ENCODE measurements at places on chromosomes 2 and 18.

DNA sequence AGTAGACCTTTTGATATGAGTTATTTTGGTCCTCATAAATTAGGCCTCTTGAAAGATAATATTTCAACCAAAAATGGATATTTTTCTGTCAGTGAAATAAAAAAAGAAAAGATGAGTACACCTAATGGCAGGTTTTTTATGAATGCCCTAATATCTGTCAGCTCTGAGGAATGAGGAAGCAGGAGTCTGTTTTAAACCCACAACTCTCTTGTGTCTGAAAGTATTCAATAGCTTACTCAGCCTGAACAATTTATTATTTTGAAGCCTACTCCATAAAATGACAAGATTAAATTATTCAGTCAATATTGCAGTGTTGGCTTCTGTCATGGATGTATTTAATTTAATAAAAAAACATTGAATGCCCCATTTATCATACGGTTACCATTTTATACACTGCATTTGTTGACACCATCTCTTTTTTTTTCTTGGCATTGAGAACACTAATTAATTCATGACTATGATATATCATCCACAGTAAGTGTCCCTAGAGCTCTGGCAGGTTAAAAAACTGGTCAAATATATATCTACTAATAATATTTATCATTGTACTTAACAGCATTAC lies 548.2 kb downstream of the CBLN2 start:
- DNase-seq: no peak

DNA sequence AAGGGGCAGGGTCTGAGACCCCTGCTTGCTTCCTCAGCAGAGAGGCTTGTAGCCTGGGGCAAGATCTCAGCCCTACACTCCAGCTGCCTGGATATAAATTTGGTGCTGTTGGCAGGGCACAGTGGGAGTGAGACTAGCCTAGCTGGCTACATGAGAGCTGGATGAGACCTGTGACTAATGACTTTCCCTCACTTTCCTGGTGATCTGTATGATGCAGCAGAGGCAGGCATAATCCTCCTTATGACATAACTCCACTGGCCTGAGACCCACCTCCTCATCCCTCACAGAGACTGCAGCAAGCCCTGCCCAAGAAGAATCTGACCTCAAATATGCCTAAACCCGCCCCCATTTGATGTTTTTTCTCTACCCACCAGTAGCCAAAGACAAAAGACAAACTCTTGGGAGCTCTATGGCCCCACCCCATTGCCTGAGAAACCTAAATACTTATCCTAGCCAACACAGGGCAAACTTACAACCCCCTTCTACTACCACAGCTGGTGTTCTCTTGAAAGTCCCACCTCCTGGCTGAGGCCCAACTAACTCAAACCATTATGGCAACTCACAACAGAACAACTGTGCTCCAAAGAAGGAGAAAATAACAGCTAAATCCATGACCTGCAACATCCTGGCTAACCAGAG lies 102.7 kb downstream of the NR4A2 start:
- DNase-seq: no peak

GRCh38 chr2:63617366-63617765 lies 28.6 kb downstream of the MDH1 start:
- no peak for DNase-seq

DNA sequence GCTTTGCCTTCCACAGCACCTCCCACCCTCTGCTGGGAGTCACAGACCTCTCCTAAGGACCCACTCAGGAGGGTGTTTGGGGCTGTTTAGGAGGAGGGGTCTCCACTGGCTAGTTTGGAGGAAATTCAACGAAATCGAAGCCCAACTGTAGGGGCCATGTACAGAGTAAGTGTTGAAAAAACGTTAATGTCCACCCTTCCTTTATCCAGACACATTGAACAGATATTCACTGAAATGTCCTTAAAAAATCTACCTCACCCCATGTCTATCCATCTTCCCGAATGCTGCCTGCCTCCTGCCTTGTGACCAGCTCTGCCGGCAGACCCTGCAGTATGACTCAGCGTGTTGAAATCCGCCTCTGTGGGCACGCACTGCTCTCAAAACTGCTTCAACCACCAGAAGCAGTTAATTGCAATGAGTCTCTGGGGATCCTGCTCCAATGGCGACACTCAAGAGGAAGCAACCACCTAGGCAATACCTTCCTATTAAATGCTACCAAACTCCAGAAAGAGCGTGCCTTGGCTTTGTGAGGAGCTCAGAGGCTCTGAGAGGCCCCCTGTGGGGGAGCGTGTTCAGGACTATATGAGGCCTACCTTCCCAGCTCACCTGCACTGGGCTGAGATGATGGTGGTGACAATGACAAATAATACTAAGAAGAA lies 61.4 kb upstream of the RTN4 start:
- peak; percentile 79 for DNase-seq

GRCh38 chr18:47077111-47077510 lies 41.7 kb upstream of the ELOA2 start:
- DNase-seq: no peak

- DNase-seq: no peak
Measured at GRCh38 chr2:165069151-165069550, 113.8 kb upstream of the SLC38A11 start.

- no peak for DNase-seq
Measured at GRCh38 chr2:191607096-191607495, 70.8 kb upstream of the NABP1 start.

DNA sequence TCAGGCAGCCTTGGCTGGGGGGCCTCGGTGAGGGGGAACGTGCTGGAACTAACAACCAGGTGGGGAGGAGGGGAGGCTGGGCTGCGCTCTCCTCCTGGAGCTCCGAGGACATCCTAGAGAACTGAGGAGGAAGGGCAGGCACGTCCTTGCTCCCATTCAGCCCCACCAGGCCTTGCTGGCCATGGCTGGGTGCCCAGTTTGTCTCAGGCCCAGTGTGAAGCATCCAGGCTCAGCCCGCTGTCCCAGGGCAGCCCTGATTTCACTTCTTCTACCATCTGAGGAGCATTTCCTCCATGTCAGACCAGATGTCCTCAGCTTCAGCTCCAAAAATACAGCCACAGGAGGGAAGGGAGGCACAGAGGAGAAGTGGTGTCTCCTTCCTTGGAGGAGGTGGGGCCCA lies 125.4 kb downstream of the CELF4 start:
- DNase-seq: no peak

GRCh38 chr18:52435301-52435700 lies 95.3 kb downstream of the DCC start:
- no peak for DNase-seq

GRCh38 chr2:61911510-61911909 lies 6.0 kb downstream of the COMMD1 start:
- DNase-seq: no peak

DNA sequence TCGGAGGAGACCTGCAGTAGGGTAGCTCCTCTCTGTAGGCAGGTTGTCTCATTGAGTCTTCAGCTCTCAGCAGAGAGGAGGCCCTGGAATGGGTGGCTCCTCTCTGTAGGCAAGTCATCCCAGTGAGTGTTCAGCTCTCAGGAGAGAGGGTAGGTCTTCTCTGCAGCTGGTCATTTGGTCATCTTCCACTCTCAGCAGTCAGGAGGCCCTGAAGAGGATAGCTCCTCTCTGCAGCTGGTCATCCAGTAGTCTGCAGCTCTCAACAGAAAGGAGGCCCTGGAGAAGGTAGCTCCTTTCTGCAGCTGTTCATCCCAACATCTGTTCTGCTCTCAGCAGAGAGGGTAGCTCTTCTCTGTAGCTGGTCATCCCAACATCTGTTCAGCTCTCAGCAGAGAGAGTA lies 26.0 kb upstream of the RUFY4 start:
- no peak for DNase-seq
